Pulmonary artery endothelial cell (primary cell): ENCODE measurements at places on chromosomes 3 and 15. TPM values are rescaled to one million over a fixed set of nuclear protein-coding genes. Genes with fewer than 3 reads are reported as not detected.

Gene C3orf22
- not detected in 2 replicates for total RNA-seq

Gene SAMD7
- not detected in 2 replicates for total RNA-seq

Gene CCDC14
- 20.0 and 31.9 TPM in 2 replicates for total RNA-seq

Gene HDC
- not detected in 2 replicates for total RNA-seq

Gene ATP13A5
- not detected in 2 replicates for total RNA-seq

Gene HES1
- total RNA-seq: 18.9 and 23.8 TPM in 2 replicates

Gene GAP43
- not detected in 2 replicates for total RNA-seq

Gene CTNNB1
- total RNA-seq: 1,230 and 1,307 TPM in 2 replicates

Gene GRK7
- total RNA-seq: not detected in 2 replicates

Gene AGTR1
- total RNA-seq: not detected in 2 replicates

Gene CSPG4
- total RNA-seq: under 0.01 and 0.04 TPM in 2 replicates

Gene FILIP1L
- total RNA-seq: 21.6 and 35.6 TPM in 2 replicates

Gene COL8A1
- total RNA-seq: 251 and 873 TPM in 2 replicates

Gene FAM227B
- 0.81 and 3.0 TPM in 2 replicates for total RNA-seq

Gene LRRN1
- total RNA-seq: not detected in 2 replicates

Gene STX19
- total RNA-seq: not detected in 2 replicates

Gene ITIH4
- 0.49 and 0.53 TPM in 2 replicates for total RNA-seq

Gene DUOXA2
- total RNA-seq: not detected in 2 replicates

Gene KLF15
- total RNA-seq: 2.3 and 4.3 TPM in 2 replicates

Gene ITGA11
- total RNA-seq: 0.20 and 0.39 TPM in 2 replicates

Gene MAP6D1
- 2.2 and 2.9 TPM in 2 replicates for total RNA-seq

Gene IQCH
- total RNA-seq: 1.4 and 2.2 TPM in 2 replicates

Gene CDHR4
- total RNA-seq: not detected in 2 replicates

Gene CPNE9
- total RNA-seq: not detected in 2 replicates

Gene PPM1L
- total RNA-seq: 1.8 TPM in 2 replicates

Gene NPAP1
- total RNA-seq: not detected in 2 replicates

Gene SLC35G2
- total RNA-seq: 15.6 and 24.9 TPM in 2 replicates

Gene CHRM5
- total RNA-seq: not detected in 2 replicates

Gene KCNMB3
- 0.46 and 1.4 TPM in 2 replicates for total RNA-seq

Gene DPH3
- total RNA-seq: 17.7 and 22.7 TPM in 2 replicates

Gene TMEM115
- 36.8 and 38.1 TPM in 2 replicates for total RNA-seq

Gene DLEC1
- total RNA-seq: not detected in 2 replicates

Gene NIT2
- 15.0 and 20.4 TPM in 2 replicates for total RNA-seq

Gene BOC
- 0.20 and 0.35 TPM in 2 replicates for total RNA-seq

Gene ZNF619
- total RNA-seq: 6.7 and 7.7 TPM in 2 replicates

Gene DHFR2
- total RNA-seq: 2.6 and 3.0 TPM in 2 replicates

Gene PCBP4
- total RNA-seq: 31.1 and 32.2 TPM in 2 replicates

Gene HOMER2
- total RNA-seq: 0.40 and 0.46 TPM in 2 replicates

Gene CORO2B
- total RNA-seq: 3.4 and 5.0 TPM in 2 replicates

Gene TTC23
- total RNA-seq: 22.3 and 24.9 TPM in 2 replicates

Gene KPNA4
- 41.5 and 50.1 TPM in 2 replicates for total RNA-seq

Gene DCLK3
- not detected in 2 replicates for total RNA-seq

Gene MYLK
- 14.9 and 24.3 TPM in 2 replicates for total RNA-seq

Gene SERF2
- total RNA-seq: 243 and 369 TPM in 2 replicates

Gene DISP2
- total RNA-seq: 0.04 and 0.07 TPM in 2 replicates

Gene SLC28A2
- total RNA-seq: not detected in 2 replicates
